Epithelial cell of prostate (primary cell): ENCODE measurements at places on chromosomes 1 and 21.

DNA sequence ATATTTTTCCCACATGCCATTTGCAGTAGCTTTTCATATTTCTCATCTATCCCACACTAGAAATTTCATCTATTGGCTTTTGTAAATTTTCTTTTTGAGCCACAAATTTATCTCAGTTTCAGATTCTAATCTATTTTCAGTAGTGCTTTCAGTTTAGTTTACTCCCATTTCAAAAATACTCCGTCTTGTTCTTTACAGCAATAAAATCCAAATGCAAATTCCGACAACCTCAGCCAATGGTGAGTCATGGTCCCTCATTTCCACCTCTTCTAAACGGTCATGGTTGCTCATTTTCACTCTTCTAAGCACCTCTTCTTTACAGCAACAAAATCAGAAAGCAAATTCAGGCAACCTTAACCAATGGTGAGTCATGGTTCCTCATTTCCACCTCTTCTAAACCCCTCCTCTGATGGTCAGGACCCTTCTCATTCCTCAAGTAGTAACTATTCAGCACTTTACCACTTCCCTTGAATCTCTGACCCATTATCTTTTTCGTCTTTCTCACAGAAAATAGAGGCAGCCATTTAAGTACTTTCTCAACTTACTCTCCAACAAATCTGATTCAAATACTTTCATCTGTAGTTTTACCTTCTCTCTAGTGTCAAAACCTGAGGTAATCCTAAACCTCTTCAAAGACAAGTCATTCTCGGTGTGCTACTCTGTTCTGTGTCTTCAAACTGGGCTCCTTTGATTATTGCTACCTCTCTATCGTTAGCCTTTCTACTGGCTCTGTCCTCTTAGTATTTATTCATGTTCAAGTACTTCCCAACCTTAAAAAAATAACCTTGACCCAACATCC is 34.4 kb downstream of the C21orf91 start:
- DNase-seq = no peak

DNA sequence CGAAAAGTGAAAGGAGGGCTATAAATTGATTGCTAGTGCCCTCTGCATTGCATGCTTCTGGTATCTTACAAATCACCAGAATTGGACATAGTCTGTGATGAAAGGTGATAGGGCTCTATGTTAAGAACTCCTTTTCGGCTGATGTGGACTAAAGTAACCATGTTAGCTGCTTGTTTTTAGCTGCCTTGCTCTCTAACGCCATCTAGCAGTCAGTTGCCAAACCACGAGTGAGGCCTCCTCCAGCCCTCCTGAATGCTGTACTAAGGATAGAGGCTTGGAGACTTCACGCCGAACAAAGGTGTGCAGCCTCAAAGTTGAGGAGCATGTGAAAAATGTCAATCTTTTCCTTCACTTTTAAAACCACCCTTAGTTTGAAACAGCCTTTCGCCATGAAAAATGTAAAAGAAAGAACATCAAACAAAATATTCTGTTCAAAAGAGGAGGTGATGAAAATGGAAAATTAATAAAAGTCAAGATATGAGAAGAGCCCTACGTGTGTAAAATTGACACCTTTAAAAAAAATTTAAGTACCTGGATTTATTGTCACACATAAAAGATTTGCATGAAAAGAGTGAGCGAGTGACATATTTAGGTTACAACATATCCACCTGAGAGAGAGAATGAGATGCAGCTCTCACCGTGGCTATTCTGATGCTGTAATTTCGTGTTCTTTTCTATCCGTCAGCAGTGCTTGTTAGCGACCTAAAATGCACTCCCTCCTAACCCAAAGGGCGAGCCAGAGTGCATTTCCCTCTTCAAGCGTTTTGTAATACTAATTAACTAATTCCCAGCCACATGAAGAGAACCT is 8.1 kb downstream of the LRRC53 start:
- DNase-seq = no peak

- no peak for DNase-seq
Observed at GRCh38 chr1:85554630-85555327, 25.8 kb upstream of the CCN1 start.

DNA sequence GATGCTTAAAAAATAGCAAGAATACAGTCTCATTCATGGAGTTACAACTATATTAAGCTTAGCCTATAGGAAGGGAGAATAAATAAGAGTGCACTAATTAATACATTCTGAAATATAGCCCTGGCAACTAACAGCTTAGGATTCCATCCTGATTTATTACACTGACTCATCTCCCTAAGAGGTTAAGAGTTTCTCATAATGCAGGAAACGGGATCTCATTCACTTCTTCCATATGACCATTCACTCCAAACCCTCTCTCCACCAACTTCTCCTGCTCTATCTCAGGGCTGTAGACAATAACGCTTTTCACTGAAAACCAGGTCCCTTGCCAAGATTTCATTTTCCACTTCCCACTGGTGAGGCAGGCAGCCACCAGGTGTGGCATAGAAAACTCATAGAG is 168.5 kb upstream of the PLD5 start:
- DNase-seq = no peak

GRCh38 chr1:184465489-184466146 is 78.8 kb downstream of the C1orf21 start:
- DNase-seq = no peak
